ENCODE measurements at places on chromosomes 2 and 18.
A peak's percentile ranks its signal among the peaks of the same experiment; 100 is the strongest.

DNA sequence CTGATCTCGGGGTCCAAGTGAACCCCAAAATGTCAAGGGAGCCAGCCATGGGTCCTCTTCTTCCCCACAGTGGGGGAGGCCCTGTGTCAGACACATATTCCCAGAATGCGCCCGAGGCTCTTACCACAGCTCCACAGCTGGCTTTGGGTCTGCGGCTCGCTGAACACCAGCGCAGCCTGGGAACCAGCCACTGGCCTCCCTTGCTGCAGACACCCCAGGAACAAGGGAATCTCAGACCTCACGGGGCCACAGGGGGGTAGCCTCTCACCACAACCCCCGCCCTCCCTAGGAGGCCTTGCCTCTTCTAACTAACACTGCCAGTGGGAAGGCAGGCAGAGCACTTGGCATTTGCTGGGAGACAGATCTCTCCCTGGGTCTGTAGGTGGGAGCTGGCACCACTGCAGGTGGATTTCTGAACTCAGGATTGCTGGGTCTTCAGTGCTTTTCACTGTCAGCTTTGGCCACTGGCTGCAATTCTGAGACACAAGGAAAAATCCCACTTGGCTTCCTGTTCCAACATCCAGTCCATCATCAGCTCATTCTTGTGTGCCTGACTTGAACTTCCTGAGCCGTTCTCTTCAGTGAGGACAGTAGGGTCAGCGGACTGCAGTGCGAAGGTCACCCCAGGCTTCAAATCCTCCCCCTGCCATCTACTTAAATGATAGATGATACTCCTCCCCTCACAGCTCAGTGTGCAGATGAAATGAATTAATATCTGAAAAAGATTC, 128.7 kb downstream of the CAPN13 start:
- no peak for DNase-seq

- no peak for DNase-seq
Measured at GRCh38 chr2:240179941-240180666, 39.6 kb upstream of the OTOS start.

- no peak for DNase-seq
Measured at GRCh38 chr2:152402780-152403759, 68.1 kb downstream of the FMNL2 start.

- no peak for DNase-seq
Measured at GRCh38 chr2:143632751-143633374, 503.6 kb downstream of the ARHGAP15 start.

DNA sequence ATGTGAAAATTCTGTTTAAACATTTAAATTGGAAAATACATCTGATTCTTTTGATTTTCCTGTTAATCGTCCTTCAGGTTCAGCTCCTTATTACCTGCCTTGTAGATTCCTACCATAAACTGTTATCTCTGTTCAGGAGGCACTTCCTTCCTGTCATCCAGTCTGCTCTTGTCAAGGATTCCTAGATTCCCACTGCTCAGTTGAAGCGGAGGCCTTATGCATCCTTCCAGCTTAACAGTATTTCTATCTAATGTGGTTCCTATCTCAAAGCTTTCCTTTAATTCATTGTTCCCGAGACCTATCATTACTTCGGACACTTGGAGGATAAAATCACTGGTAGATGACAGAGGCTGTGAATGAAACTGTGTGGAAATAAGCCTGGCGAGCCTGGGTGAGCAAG, 12.0 kb downstream of the SPAG16 start:
- no peak for DNase-seq

DNA sequence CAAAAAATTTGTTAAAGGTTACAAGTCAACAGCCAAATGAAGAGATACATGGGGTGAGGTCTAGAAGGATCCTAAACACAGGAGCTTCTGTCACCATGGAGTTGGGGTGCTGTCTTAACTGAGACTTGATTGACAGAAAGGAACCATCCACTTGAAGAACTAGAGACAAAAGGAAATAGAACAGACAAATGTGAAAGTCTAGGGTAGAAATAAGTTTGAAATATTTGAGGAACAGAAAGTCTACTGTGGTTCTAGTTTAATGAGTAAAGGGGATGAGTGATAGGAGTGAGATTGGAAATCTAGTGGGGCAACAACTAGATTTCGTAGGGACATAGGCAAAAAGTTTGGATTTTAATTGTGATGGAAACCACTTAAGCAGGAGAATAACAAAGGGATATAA, 18.7 kb downstream of the RBBP8 start:
- no peak for DNase-seq

DNA sequence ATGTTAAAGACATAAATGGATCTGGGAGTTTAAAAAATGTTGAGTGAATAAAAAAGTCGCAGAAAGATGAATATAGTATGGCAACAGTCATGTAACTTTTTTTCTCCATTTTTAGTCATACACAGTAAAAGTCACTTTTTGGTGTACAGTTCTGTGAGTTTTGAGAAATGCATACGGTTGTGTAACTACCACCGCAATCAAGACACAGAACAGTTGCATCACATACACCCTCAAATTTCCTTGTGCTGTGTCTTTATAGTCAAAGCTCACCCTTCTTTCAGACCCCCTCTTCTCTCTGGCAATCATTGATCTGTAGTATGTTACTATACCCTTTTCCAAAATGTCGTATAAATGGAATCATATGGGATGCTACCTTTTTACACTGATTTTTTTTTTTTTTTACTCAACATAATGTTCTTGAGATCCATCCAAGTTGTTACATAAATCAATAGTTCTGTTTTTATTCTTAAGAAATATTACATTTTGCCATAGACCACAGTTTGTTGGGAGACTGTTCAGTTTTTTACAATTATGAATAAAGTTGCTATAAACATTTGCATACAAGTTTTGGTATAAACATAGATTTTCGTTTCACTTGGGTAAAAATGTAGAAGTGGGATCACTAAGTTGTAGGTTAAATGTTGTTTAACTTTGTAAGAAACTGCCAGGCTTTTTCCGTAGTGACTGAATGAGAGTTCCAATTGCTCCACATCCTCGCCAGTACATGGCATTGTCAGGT, 35.4 kb upstream of the AGFG1 start:
- peak; percentile 74 for DNase-seq

DNA sequence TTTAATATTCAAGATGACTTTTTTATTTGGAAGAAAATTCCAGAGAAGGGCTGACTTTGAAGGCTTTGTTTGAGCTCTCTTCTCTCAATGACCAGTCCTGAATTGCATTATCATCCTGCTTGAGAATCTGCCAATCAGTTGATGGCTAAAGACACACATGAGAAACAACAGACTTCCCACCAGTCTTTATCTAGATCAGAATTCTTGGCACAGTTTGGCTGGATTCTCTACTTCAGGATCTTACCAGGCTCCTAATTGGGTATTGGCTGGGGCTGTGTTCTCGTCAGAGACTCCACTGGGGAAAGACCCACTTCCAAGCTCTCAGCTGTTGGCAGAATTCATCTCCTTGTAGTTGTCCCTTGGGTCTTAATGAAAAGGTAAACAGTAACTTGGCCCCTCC, 86.0 kb downstream of the WDSUB1 start:
- no peak for DNase-seq

DNA sequence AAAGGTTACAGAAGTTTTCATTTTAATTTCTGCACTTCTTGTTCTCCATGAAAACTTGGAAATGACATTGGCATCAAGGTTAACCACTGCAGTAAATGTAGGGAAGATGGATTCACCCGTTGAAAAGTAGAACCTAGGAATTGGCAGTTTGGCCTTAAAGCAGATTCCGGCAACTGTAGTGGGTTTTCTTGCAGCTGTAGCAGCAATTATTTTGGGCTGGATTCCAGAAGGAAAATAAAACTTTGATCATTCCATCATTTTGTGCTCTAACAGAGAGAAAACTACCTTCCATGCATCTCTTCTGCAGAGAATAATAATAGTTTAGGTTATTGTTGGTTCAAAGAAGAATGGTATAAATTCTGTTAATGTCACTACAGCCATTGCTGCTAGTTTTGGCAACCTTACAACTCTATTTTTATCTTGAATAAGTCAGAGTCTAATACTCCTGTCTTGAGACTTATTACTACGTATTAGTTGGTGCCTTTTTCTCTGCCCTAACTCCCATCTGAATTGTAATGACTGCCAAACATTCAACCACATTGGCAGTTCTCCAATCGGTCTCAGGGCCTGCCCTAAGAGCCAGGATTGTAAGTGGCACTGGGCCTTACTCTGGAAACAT, 178.1 kb upstream of the PIEZO2 start:
- DNase-seq = no peak

DNA sequence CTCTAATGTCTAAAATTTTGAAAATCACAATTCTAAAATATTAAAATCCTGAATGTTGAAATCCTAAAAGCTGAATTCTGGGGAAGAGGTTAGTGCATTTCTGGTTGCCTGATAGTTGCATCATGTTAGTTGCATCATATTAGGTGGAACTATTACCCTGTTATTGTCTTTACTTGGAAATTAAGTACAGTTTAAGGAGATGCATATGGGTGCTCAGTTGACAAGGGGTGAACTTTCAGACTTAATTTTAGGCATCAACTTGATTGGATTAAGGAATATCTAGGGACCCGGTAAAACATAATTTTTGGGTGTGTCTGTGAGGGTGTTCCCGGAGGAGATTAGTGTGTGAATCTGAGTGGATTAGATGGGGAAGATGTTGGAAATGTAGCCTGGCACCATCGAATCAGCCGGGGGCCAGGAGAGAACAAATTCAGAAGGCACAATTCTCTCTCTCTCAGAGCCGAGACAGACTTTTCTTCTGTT, 409.8 kb downstream of the PLCL1 start:
- DNase-seq = peak; percentile 32

GRCh38 chr2:239383759-239384156, 17.1 kb downstream of the HDAC4 start:
- DNase-seq = no peak

DNA sequence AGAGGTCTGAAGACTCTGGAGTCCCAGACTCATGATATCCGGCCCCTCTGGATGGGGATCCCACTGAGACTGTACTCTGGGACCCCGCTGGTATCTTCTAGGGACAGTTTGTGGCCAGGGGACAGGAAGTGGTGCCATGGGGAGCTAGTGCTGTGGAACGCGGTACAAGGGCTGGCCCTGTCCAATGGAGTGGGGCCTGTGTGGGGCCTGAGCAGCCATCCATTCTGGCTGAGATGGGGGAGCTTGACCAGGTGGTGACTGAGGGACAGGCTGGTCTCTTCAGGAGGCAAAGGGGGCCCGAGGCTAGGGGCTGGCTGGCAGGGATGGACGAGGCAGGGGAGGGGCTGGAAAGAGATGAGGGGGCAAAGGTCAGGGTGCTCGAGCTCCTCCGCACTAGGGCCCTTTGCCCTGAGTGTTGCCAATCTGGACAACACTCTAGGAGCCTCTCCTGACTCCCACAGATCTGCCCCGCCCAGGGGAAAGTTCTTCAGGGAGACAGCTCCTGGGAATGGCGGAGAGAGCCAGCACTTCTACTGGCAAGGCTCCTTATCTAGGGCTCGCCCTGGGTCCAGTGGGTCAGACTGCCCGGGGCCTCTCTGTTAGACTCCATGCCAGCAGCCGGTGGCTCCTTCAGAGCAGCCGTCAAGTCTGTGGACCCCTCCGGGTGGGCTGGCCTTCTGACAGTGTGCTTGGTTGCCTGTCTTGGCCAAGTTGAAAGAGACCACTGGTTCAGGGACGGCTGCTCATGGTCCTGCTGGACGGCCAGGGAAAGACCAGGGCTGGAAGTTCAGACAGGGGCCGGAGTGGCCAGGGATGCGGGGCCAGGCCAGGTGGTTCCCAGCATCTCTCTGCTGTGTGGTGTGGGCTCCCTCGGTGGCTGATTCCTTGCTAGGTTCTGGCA, 12.3 kb downstream of the MALL start:
- no peak for DNase-seq

DNA sequence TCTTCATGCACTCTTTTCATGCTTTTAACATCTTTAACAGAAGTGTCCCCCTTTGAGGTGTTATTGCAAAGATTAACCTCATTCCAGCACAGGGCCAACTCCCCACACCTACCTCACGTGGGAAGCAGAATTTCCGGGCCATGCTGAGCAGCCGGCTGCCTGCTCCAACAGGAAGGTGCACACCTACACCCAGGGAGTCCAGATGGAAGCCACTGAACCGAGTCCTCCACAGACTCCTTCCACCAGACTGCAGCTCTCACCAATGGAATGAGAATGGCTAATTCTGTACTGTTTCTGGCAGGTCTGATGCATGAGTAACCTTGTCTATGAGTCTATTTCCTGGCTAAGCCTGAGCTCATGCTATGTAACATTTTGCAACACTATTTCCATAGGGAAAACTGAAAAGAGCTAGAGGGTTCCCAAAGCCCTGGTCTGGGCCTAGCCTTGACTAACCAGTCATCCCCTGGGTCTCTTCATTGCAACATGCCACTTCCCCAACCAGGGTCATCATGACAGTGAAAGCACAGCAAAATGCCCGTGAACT, 11.0 kb downstream of the ERFE start:
- DNase-seq = peak; percentile 33

GRCh38 chr2:31223026-31223425, 5.7 kb upstream of the CAPN14 start:
- no peak for DNase-seq
